Fibroblast of skin of right quadriceps (primary cell): ENCODE measurements at places on chromosomes 7 and 10.

GRCh38 chr7:32171248-32171647 is 101.0 kb upstream of the PDE1C start:
- no peak for DNase-seq

- no peak for DNase-seq
Measured at GRCh38 chr7:73742753-73743641, 4.4 kb upstream of the ABHD11 start.

DNA sequence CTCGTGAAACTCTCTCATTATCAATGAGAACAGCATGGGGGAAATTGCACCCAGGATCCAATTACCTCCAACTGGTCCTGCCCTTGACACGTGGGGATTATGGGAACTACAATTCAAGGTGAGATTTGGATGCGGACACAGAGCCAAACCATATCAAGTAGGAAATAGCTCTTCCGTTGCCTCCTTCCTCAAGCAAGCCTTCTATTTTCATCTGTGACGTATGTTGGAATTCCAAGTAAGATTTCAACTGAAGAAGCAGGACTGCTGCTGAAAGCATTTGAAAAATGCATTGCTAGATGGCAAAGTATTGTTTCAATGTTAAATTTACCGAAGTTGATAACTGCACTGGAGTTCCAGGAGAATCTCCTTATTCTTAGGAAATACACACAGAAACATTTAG is 178.1 kb upstream of the GALNT17 start:
- DNase-seq = no peak

GRCh38 chr7:44515590-44516268 is 25.3 kb upstream of the NUDCD3 start:
- DNase-seq = no peak

DNA sequence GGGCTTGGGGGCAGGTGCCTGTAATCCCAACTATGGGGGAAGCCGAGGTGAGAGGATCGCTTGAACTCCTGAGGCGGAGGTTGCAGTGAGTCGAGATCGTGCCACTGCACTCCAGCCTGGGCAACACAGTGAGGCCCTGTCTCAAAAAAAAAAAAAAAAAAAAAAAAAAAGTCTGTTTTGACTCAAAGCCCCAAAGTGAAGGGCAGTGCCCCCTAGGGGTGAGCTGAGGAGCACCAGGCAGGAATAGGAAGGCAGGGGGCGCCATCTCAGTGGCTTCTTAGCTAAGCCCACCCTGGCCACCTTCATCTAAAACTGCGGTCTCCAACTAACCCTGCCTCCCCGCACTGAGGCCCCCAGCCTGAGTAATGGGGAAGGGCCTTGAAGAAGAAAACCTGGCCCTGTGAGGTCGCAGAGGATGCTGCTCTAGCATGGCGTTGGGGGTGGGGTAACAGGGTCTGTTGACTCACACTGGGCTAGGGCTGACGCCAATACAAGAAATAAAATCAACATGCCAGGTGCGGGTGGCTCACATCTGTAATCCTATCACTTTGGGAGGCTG is 9.8 kb downstream of the PODXL start:
- no peak for DNase-seq

- no peak for DNase-seq
Measured at GRCh38 chr10:31135171-31135570, 103.5 kb upstream of the ZNF438 start.

GRCh38 chr10:32937911-32938424 is 20.1 kb downstream of the ITGB1 start:
- DNase-seq = peak; percentile 72

- no peak for DNase-seq
Measured at GRCh38 chr10:13115832-13116803, 16.2 kb downstream of the OPTN start.

DNA sequence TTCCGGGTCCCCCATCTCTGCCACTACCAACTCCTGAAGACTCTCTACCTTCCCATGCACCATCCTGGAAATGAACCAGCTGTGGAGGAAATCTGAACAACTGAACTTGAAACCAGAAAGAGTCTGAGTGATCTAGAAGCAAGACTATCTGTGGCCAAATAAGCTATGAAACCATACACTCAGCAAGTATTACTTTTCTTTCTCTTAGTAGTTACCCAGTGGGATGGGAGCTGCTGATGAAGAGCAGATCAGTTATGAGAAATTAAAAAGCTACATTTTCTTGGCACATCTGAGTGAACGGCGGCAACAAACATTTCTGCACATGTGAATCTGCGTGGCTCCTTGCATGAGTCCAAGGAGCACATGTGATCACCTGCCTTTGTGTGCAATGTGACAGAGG is 31.6 kb upstream of the AGK start:
- DNase-seq = no peak

DNA sequence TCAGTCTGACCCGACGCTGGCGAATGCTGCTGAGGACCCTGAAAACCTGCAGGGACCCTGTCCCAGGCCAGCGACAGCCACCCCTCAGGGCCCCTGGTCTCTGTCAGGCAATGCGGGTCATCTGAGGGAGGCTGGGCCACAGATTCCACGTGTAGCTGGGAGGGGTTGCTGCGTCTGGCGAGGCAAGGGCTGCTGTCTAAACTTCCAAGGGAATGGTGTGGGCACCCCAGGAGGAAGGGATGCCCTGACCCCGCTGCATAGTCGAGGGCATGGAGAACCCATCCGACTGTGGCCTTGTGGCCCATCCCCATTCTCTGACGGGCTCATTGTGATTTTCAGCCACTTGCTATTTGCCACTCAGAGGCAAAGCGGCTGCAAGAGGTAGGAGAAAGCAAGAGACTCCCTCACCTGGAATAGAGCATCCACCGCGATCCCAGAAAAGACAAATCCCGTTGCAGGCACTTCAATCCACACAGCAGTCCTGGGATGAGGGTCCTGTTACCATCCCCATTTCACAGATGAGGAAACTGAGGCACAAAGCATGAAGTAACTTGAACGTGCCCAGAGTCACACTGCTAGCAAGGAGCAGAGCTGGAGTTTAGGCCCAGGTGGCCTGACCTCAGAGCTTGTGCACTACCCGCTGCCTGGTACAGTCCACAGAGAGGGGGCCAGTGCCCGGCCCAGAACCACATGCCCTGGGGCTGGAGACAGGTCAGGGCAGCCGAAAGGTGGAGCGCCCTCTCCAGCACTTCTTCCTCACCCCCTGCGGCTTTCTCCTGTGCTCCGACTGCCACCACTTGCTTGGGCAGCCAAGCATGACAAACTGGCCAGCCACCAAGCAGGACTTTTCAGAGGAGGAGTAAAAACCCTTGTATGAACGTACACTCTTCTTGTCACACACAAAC is 163.8 kb upstream of the KLF14 start:
- DNase-seq = no peak

- DNase-seq = peak; percentile 60
Measured at GRCh38 chr10:3740157-3740871, 44.7 kb downstream of the KLF6 start.

DNA sequence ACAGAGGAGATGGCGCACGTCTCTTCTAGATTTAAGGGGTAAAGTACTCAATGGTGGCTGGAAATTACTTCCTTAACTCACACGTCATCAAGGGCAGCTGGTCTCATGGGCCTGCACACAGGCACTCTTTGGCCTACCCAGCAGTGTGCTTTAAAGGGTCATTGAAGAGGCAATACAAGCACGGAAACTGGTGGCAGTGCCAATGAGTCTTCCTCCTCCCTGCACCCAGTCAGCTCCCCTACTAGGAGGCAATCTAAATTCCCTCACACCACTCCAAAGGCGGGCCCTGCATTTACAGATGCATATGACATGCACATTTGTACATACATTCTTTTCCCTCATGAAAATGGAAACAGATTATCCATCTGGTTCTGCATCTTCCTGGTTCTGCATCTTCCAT is 47.4 kb downstream of the PPIF start:
- DNase-seq = no peak

- no peak for DNase-seq
Measured at GRCh38 chr10:112356686-112357085, 17.2 kb upstream of the ACSL5 start.

GRCh38 chr7:31874631-31875386 is 187.8 kb downstream of the PPP1R17 start:
- no peak for DNase-seq

GRCh38 chr7:89029864-89030263 is 234.3 kb upstream of the TEX47 start:
- DNase-seq = peak; percentile 77

DNA sequence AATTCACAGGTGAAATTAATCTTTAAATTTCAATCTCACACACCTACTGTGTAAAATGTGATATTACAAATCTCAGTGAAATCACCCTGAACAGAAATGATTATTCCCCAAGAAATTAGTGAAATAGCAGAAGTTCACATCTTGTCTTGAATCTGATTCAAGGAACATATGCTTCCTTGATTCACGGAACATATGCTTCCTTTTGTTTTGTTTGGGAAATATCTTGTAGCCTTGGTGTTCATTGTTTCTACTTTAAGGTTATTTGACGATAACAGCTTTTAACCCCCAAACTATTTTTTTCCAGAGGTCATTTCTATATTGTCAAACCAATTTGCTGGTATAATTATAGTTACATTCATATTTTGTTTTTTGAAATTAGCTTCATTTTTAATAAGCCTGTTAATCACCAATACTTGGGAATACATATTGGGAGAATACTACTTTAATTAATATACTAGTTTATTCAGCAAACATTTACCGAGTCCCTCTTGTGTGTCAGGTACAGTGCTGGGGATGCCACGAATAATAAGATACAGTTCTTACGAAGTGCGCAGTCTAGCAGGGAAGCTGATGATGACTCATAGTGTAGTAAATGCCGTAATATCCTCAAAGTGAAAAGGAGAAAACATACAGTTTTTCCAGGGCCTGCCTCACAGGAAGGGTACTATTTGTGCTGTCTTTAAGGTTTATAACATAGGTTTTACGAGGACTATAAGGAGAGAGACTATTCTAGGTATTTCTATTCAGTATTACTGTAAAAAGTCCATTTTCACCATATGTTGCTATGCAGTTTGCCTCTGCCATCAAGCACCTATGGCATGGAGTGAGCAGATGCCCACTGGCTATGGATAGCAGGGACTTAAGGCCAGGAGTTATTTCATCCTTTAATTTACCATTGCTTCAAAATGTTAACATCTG is 32.5 kb downstream of the PRKAR2B start:
- no peak for DNase-seq

DNA sequence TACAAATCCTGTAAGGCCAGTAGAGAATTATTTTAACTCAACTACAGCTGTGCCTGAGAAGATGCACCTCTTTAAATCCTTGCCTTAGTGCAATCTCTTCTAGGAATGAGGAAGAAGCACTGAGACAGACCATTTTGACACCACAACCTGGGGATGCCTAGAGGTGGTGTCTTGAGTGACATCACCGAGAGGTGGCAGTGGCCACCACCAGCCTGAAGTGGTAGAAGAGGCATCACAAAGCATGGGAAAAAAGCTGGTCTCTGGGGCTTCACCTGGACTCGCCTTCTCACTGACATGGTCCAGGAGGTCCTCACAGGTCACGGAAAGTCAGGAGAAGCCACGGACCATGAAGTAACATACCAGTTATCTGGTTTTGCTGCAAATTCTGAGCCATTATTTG is 99.2 kb upstream of the PDLIM1 start:
- no peak for DNase-seq

GRCh38 chr7:113270790-113271189 is 152.4 kb upstream of the SMIM30 start:
- no peak for DNase-seq

DNA sequence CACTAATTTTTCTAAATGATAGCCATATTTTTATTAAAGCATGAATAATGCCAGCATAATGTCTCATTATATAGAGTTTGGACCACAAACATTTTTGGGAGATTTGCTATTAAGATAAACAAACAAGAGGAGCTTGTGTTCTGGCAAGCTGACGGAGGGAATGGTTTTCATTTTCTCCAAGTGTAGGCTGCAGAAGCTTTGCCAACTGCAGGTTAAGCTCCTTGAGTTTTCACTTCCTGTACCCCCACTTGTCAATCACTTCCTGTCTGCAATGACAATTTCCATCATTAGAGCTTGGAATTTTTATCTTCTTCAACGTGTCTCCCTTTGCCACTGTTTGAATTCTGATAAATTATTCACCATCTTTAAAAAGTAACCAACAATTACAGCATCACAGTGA is 13.4 kb downstream of the EBF3 start:
- peak; percentile 26 for DNase-seq

GRCh38 chr10:62390497-62391176 is 16.5 kb downstream of the ZNF365 start:
- peak; percentile 37 for DNase-seq

GRCh38 chr7:103469095-103469948 is 23.3 kb upstream of the SLC26A5 start:
- no peak for DNase-seq

DNA sequence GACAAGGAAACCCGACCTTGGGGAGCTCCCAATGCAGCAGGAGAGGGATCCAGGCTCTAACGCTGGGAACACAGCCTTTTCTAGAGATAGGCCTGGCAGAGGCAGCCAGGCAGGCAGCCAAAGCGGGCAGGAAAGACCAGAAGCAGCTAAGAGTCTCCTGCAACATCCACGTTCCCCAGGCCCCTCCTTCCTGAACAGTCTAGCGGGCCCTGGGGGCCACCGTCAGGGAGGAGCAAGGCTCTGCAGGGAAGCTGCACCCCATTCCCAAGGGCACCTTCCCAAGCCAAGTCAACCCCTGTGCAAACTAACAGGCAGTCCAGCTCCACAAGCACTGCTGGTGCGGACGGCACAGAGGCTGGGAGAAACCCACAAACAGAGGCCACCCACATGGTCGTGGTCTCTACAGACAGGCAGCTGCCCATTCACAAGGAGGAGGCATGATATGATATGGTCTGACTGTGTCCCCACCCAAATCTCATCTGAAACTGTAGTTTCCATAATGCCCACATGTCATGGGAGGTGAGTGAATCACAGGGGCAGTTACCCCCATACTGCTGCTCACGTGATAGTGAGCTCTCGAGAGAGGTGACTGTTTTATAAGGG is 115.7 kb downstream of the MAD1L1 start:
- DNase-seq = peak; percentile 48

DNA sequence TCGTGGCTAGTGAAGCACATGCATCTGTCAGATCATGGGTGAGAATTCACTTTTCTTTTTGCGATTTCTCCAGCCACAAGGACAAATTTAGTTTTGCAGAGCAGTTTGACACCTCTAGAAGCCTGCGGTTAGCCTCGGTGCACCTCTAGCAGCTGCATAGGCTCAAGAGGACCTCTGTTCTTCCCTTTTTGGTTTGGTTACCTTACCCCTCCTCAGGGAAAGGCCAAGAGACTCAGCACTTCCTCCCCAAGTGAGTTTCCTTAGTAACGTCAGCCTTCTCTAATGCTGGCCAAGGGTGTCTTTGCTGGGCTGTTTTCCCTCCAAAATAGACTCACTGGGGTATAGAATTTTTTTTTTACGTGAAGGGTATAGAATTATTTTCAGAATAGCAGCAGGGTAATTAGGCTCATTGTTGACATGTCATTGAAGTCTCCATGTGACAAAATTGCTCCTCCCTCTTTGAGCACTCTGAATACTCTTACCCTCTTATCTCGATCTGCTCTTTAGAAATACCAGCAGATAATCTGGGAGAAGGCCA is 97.8 kb downstream of the AUTS2 start:
- no peak for DNase-seq

GRCh38 chr10:4343873-4344272 is 482.1 kb upstream of the AKR1E2 start:
- peak; percentile 42 for DNase-seq

GRCh38 chr10:123381224-123381623 is 227.0 kb downstream of the BUB3 start:
- no peak for DNase-seq

- DNase-seq = no peak
Measured at GRCh38 chr10:18401416-18402195, 249.8 kb downstream of the NSUN6 start.
